Suprapubic skin (tissue), 4 donors: ENCODE measurements at places on chromosomes 12 and 14. TPM values are rescaled to one million over a fixed set of nuclear protein-coding genes. Genes with fewer than 3 reads are reported as not detected.

Gene TCP11L2
- total RNA-seq = 57.7 TPM

Gene VASH1
- total RNA-seq = 3.7 TPM

Gene KRT82
- 1.3 TPM for total RNA-seq

Gene NYNRIN
- 43.6 TPM for total RNA-seq

DNA sequence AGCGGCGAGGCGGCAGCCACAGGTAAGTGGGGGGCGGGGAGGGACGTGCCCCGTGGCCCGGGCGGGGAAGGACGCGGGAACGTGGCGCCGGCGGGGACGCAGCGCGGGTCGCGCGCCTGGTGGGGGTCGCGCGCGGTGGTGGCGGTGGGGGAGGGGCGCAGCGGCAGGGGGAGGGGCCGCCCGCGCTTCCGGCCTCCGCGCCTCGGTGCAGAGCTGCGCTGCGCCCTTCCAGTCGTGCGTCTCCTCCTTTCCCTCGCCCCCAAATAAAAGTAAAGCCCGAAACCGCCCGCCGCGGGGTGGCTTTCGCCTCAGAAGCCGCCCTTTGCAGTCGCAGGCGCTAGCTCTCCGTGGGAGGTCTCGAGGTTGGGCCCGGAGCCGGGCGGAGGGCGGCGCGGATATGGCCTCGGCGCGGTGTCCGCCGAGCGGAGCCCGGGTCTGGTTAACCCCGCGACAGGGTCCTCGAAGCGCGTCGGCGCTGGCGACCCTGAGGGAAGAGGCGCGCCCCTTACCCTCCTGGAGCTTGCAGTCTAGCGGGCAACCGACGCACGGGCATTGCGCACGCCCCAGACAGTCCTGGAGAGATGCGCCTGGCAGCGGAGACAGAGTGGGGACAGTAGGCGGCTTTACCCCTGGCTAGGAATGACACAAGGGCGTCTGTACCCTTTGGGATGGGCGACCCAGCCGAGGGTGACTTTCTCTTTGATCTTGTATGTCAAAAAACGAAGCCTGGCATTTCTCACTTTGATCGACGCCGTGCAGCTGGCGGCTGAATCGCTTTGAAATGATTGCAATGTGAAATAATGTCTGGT is 589 bp downstream of the ATF1 start:
- peak overlapping the region; percentile 99 for H3K27ac ChIP-seq
- H3K4me1 ChIP-seq = peaks cover 46% of the 10 kb centered on the region

- H3K36me3 ChIP-seq = no peaks in the 10 kb centered on the region
- peak; percentile 86 for DNase-seq
- peak within 1 kb of the TSS; percentile 99 for H3K4me3 ChIP-seq
- H3K27ac ChIP-seq = peak within 1 kb of the TSS; percentile 97
- H3K27me3 ChIP-seq = no peaks in the 10 kb centered on the region
- peaks cover 20% of the 10 kb centered on the region for H3K4me1 ChIP-seq
Observed at GRCh38 chr12:19129486-19130223, at the start of gene PLEKHA5. Gene PLEKHA5, plus strand, starts transcription at chr12:19129733. Its CDS starts 67 bp downstream, at chr12:19129800.

GRCh38 chr12:67598598-67598997 is 49.9 kb upstream of the DYRK2 start:
- no peaks in the 10 kb centered on the region for H3K27me3 ChIP-seq
- peaks cover 10% of the 10 kb centered on the region for H3K4me1 ChIP-seq
- H3K36me3 ChIP-seq = no peaks in the 10 kb centered on the region
- no peak for DNase-seq

- H3K27ac ChIP-seq = no peak overlapping the region
- no peak overlapping the region for H3K4me3 ChIP-seq
- H3K36me3 ChIP-seq = no peaks in the 10 kb centered on the region
- H3K4me1 ChIP-seq = peaks cover 4% of the 10 kb centered on the region
- no peaks in the 10 kb centered on the region for H3K27me3 ChIP-seq
Observed at GRCh38 chr14:80266930-80267329, 55.6 kb upstream of the DIO2 start.
